Kasumi-1 (cell line): ENCODE measurements at places on chromosomes 4 and X.
A peak's percentile ranks its signal among the peaks of the same experiment; 100 is the strongest.

- no peak for DNase-seq
Measured at GRCh38 chr4:2882341-2882740, 38.7 kb downstream of the ADD1 start.

DNA sequence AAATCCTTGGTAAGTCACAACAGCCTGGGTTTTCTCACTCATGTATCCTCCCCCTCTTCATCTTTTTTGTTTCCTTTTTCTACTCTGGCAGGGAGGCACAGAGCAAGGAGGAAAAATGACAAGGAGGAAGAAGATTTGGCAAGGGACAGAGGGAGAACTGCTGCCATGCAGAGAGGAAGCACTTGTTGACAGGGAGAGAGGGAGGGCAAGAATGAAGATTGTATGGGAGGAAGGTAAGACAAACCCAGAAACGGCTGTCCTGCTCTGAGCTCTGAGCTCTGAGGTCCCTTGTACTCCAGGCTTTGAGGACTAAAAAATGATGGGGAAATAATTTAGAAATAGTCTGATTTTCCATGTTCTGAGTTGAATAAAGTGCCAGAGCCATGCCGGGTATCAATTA lies 123.9 kb downstream of the DCHS2 start:
- DNase-seq = peak; percentile 14

DNA sequence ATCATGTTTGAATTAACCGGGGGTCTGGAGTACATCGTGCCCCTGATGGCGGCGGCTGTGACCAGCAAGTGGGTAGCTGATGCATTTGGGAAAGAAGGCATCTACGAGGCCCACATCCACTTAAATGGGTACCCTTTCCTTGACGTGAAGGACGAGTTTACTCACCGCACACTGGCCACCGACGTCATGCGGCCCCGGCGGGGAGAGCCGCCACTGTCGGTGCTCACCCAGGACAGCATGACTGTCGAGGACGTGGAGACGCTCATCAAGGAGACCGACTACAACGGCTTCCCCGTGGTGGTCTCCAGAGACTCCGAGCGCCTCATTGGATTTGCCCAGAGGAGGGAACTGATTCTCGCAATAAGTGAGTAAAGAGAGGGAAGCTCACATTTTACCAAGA lies 56.9 kb downstream of the CLCN4 start:
- DNase-seq = no peak

GRCh38 chr4:81870275-81870674 lies 398.6 kb upstream of the RASGEF1B start:
- no peak for DNase-seq

- DNase-seq = no peak
Measured at GRCh38 chr4:94116842-94117241, 90.8 kb upstream of the SMARCAD1 start.

- DNase-seq = no peak
Measured at GRCh38 chrX:153681175-153681574, 6.6 kb upstream of the SLC6A8 start.

DNA sequence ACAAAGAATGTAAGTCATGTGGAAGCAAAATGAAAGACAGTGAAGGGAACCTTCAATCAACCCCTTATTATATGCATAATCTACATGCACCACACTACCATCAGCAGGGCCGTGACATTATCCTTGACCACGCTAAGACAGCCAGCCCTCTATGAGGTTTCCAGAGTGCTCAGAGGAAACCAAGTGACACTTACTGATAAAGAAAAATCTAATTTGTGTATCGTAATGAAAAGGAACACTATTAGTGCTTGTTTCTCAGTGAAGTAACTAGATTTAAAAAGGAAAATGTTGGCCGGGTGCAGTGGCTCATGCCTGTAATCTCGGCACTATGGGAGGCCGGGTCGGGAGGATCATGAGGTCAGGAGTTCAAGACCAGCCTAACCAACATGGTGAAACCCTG lies 56.4 kb downstream of the ABCG2 start:
- no peak for DNase-seq

GRCh38 chr4:19348746-19349145 lies 903.0 kb upstream of the SLIT2 start:
- no peak for DNase-seq

- DNase-seq = no peak
Measured at GRCh38 chr4:188869581-188869980, 730.3 kb downstream of the TRIML1 start.

DNA sequence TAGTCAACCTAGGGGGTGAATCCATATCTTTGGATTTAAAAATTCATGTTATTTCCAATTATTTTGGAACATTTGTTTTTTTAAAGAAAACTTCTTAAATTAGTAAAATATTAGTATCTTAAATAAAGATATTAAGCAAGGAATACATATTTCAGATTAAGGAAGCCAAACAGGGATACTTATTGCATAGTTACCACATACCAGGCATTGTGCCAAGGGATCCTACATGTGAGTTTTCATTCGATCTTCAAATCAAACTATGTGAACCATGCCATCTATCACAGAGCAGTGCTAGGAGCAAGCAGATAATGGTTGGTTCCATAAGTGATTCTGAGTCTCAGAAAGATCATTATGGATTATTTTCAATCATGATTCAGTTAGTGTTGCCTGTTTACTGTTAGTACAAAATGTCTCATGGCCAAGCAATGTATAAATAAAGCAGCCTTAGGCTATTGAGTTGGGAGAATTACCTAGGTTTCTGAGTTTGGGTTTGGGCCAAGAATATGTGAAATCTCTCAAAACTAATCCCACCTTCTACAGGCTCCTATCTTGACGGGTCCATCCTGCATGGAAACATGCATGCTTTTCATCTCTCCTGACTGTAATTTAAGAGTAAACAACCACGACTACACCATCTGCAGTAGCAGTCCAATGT lies 176.7 kb downstream of the NPFFR2 start:
- no peak for DNase-seq

GRCh38 chr4:143437937-143438336 lies 75.6 kb upstream of the SMARCA5 start:
- no peak for DNase-seq

- no peak for DNase-seq
Measured at GRCh38 chr4:88335092-88335665, 43.5 kb upstream of the HERC6 start.
